ENCODE measurements at places on chromosomes 13 and 19. TPM values are rescaled to one million over a fixed set of nuclear protein-coding genes. Genes with fewer than 3 reads are reported as not detected.
A peak's percentile ranks its signal among the peaks of the same experiment; 100 is the strongest.

The EPSTI1 gene
- total RNA-seq, result 71.3 TPM

GRCh38 chr13:44089452-44089851 is 209.7 kb downstream of the LACC1 start:
- H3K27me3 ChIP-seq, result peaks cover 17% of the 10 kb centered on the region
- no peak for DNase-seq
- H3K27ac ChIP-seq, result no peak overlapping the region
- H3K4me3 ChIP-seq, result no peak overlapping the region
- H3K36me3 ChIP-seq, result no peaks in the 10 kb centered on the region

DNA sequence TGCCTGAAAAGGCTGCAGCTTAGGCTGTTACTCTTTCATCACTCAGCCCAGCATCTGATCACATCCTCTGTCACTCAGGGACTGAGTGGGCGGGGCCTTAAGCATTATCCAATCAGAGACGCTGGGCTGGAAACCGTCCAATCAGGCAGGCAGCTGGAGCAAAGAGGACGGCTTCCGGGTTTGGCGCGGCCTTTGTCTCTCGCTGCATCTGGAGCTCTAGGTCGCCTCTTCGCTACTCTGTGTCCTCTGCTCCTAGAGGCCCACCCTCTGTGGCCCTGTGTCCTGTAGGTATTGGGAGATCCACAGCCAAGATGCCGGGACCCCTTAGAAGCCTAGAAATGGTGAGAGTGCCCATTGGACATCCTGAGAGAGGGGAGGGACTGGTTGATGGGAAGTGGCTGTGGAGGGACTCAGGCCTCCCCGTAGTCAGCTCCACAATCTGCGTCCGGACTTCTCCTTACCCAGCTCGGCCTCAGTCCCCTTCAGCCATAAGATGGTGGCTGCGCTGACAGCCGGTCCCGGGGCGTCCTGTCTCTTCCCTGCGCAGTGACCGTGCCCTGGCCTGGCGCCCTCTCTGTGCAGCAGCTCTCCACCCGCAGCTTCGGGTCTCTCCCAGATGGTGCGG is at the start of gene ZNF486:
TSS of gene ZNF486 (plus strand) at position 195 of the 625 bp plus-strand sequence. CDS start at position 312, 117 bp downstream.
- peaks cover 37% of the 10 kb centered on the region for H3K4me1 ChIP-seq
- DNase-seq, result peak; percentile 97
- H3K27ac ChIP-seq, result peak within 1 kb of the TSS; percentile 98
- no peaks in the 10 kb centered on the region for H3K27me3 ChIP-seq
- H3K4me3 ChIP-seq, result peak within 1 kb of the TSS; percentile 99

DNA sequence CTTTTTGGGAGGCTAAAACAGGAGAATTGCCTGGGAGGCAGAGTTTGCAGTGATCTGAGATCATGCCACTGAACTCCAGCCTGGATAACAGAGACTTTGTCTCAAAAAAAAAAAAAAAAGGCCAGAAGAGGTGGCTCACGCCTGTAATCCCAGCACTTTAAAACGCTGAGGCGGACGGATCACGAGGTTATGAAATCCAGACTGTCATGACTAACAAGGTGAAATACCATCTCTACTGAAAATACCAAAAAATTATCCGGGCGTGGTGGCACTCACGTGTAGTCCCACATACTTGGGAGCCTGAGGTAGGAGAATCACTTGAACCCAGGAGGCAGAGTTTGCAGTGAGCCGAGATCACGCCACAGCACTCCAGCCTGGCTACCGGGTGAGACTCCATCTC is 39.9 kb downstream of the ZNF611 start:
- H3K27me3 ChIP-seq, result no peaks in the 10 kb centered on the region
- no peak overlapping the region for H3K27ac ChIP-seq
- no peak overlapping the region for H3K4me3 ChIP-seq
- H3K4me1 ChIP-seq, result peaks cover 6% of the 10 kb centered on the region

DNA sequence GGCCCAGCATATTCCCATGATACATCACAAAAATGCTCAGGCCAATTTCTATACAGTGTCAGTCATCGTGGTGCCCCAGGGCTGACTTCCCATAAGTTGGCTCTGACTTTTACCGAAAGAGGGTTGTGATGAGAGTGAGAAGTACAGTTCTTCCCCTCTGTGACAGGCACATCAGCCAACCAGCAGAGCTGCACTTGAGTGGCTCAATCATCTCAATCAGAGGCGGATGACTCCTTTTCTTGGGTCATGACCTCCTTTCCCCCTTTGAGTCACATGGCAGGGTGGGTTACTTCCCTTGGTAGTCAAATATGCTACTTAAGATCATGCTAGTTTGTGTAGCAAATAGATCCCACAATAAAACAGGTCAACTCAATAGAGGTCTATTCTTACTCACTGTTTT is 6.9 kb upstream of the AMER2 start:
- H3K4me1 ChIP-seq, result peaks cover 2% of the 10 kb centered on the region
- no peak overlapping the region for H3K4me3 ChIP-seq
- H3K36me3 ChIP-seq, result no peaks in the 10 kb centered on the region
- DNase-seq, result no peak
- H3K27ac ChIP-seq, result no peak overlapping the region
- H3K27me3 ChIP-seq, result peaks cover 56% of the 10 kb centered on the region

The ZNF681 gene
- 3.8 TPM for total RNA-seq

The FGF22 gene
- not detected for total RNA-seq

Data from activated CD8-positive, alpha-beta memory T cell treated with anti-CD3 and anti-CD28 coated beads, Interleukin-2, amount 10 ng/mL, durations not matched to agents 7 days and 5 days (primary cell).